ENCODE measurements at places on chromosomes 4 and X.
A peak's percentile ranks its signal among the peaks of the same experiment; 100 is the strongest.

DNA sequence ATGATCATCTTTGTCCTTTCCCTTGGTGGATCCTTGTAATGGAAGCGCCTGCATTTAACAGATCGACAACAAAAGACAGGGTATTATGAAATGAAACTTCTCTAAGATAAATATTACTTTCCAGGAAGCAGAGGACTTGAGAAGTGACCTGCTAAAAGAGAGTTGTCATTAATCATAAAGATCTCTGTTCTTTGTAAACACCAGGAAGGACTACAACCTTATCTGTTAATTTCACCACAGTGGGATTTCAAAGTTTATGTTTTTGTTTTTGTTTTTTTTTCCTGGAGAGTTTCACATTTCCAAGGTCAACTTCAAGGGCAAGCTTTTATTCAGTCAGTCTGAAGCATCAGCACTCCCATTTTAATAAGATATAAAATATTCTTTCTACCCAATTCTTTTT is 170.9 kb downstream of the RCHY1 start:
- no peak for DNase-seq

DNA sequence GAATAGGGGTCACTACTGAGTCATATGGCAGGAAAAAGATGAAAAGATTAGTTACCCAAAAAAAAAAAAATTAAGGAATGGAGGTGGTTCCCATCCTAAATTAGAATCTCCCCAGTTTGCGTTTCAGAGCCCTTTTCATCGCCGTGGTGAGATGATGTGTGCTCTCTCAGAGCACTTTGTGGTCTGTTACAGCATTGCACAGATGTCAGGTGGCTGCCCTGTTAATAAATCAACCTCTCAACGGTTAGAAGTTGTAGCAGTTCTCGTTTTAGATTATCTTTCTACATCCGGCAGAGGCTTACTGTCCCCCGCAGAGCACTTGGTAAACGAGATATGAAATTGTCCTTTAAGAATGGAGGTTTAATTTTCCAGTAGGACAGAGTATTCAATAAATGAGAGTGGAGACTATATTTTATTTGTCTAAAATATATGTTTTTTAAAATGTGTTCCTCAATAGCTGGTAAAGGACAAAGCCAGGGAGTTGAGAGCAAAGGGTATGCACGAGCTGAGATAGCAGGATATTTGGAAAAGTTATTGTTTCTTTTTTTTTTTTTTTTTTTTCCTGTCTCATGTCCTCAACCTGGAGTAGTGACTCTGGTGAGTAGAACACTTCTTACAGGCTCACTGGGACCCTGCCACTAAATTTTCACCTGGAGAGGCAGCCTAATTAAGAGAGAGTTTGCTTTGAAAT is 26.9 kb downstream of the AFF1 start:
- DNase-seq: peak; percentile 29

- DNase-seq: no peak
Measured at GRCh38 chrX:311156-312129, 7.2 kb downstream of the GTPBP6 start.

DNA sequence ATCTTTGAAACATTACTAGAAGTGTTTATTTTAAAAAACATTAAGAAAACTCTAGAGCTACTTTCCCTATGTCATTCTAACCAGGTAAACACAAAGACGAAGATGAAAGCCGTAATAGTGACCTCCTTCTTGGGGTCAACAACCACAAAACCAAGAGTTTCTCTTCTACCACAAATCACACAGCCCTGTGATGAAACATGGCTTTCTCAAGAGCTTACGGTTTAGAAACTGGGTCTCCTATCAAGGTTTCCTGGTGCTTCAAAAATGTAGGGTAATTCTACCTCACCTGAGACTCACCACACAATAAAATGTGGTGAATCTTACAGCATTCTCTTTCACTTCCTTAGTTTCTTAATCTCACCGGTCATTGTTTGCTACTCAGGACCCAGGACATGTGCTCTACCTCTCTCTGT is 50.9 kb downstream of the CORIN start:
- no peak for DNase-seq

DNA sequence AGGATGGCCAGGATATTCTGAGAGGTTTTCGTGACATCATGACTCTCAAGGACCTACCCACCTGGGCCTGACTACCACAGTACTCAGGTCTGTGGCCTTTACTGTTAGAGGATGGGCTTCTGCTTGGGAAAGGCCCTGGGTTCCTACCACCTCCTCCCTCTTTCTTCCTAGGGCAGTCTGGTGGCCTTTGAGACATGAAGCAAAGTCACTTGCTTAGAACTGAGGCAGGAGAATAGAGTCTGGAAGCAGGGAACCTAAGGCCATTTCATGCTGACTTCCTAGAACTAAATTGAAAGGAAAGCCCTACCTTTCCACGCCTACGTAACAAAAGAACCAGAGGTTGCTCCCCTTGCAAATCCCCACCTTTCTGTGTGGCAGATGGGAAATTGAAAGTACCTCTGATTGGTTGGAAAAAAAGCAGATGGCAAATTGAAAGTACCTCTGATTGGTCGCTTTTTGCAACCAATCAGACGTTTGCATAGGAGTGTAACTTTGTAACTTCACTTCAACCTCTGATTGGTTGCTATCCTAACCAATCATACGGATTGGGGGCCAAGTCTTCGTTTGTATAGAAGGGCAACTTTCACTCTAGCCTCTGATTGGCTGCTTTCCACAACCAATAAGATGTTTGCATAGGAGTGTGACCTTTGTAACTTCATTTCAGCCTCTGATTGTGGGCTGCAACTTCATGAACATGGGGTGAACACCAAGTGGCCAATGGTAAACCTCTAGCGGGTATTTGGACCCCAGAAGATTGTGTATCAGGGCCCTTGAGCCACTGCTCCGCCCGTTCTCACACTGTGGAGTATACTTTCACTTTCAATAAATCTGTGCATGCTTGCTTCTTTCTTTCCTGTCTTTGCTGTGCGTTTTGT is 9.9 kb upstream of the AKAP14 start:
- no peak for DNase-seq

- DNase-seq: no peak
Measured at GRCh38 chr4:32268863-32269262, 1548.7 kb downstream of the PCDH7 start.

DNA sequence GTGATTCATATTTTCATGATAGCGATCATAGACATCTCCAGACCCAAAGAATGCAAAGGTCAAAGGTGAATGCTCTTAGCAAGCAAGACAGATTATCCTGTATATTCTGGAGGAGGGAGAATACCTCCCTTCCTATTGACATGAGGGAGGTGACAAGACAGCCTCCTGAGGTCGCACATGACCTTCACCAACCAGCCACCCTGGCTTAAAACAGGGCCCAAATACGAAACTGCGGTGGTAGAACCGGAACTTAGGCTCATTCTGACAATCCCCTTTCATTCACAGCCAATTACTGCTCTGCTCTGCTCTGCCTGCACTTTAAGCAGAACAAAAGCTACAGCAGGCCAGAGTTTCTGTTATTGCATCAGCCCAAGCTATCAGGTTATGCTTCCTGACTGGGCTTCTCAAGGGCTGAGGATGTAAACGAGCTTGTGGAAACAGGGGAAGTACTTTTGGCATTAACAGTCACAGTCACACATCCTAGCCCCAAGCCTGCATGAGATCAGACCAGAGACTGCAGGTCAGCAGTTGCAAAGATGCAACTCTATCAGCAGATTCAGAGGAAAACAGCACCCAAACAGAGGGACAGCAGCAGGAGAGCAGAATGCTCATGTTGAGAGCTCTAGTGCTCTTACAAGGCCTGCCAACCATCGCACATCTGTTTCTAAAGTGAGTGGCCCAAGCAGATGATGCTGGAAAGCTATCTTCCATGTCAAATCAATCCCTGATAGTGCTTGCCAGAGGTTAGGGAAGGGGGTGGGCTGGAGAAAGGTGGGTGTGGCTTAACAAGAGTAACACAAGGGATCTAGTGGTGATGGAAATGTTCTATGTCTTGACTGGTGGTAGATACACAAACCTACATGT is 51.3 kb upstream of the MAP3K15 start:
- DNase-seq: peak; percentile 8

DNA sequence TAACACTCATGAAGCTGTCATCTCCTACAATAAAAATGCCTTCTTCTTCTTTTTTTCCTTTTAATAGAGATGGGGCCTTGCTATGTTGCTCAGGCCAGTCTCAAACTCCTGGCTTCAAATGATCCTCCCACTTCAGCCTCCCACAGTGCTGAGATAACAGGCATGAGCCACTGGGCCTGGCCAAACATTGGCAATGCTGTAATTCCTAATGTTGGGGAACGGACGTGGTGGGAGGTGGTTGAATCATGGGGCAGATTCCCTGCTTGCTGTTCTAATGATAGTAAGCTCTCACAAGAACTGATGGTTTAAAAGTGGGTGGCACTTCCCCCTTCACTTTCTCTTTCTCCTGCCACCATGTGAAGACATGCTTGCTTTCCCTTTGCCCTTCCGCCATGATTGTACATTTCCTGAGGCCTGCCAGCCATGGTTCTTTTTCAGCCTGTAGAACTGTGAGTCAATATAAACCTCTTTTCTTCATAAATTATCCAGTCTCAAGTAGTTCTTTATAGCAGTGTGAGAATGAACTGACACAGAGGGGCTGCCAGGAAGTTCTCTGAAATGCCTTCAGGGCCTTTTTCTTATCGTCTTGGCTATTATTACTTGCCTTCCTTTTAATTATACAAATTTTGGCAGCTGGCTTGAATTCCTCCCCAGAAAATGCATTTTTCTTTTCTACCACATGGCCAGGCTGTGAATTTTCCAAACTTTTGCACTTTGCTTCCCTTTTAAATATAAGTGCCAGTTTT is 93.0 kb downstream of the CENPC start:
- DNase-seq: no peak

- DNase-seq: no peak
Measured at GRCh38 chr4:2829321-2829932, 14.2 kb upstream of the ADD1 start.

DNA sequence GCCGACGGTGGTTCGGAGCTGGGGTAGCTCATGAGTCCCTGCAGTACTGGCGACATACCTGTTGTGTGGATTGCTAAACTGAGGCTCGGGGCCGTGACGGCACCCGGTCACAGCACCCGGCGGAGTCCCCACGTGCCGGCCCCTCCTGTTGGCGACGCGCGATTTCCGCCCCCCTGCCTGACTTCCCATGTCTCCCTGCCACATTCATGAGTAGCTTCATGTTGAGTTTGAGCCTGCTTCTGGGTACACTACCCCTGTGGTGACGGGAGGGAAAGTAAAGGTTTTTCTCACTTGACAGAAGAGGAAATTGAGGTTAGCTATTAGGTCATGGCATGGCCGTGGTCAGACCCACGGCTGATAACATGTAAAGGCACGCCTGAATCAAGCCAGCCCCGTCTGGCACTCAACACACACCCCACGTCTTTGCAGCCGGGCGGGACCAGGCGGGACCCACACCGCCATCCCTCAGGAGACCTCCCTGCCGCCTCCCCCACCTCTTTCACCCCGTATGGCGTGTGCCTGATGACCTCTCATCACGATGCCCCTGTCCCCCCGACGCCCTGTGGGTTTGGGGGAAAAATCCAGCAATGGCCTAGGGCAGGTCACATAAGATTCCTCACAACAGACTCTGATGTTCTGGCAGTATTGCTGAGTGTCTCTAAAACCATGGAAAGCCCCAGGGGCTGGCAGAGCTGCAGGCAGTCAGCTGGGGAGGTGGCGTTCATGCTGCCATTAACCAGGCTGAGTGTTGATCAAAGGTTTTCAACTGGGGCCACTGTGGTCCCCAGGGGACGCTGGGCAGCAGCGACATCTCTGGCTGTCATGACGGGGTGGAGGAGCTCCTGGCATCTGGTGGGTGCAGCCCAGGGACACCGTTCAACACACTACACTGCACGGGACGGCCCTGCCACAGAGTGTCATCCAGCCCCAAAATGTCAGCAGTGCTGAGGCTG is 29.2 kb downstream of the P2RY8 start:
- no peak for DNase-seq

DNA sequence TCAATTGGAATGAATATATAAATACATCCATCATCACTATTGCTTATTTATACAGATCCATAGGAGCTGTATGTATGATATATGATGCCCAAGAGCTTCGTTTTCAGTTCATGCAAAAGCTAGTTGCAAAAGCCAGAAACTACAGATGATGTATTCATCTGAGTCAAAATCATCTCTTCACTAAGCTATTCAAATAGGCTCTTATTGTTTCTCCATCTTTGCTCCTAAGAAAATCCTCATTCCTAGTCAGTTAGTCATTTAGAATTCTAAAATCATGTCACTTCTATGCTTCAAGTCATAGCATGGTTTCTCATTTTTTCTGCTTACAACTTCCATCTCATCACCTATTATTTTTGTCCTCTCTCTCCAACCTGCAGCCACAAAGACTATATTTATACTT is 300.1 kb upstream of the TRAM1L1 start:
- no peak for DNase-seq

DNA sequence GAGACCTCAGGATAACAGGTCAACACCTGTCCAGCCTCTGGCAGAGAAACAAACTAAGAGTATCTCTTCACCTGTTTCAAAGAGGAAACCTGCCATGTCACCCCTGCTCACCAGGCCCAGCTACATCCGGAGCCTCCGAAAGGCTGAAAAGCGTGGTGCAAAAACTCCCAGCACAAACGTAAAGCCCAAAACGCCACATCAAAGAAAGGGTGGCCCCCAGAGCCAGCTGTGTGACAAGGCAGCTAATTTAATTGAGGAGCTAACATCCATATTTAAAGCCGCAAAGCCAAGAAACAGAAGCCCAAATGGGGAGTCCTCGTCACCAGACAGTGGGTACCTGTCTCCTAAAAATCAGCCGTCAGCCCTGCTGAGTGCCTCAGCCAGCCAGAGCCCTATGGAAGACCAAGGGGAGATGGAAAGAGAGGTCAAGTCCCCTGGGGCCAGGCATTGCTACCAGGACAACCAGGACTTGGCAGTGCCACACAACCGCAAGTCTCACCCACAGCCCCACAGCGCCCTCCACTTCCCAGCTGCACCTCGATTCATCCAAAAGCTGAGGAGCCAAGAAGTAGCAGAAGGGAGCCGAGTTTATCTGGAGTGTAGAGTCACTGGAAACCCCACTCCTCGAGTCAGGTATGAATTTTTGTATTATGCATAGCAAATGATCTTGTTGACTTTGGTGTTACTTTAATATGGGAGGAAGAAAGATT is 15.1 kb downstream of the PALLD start:
- DNase-seq: no peak

DNA sequence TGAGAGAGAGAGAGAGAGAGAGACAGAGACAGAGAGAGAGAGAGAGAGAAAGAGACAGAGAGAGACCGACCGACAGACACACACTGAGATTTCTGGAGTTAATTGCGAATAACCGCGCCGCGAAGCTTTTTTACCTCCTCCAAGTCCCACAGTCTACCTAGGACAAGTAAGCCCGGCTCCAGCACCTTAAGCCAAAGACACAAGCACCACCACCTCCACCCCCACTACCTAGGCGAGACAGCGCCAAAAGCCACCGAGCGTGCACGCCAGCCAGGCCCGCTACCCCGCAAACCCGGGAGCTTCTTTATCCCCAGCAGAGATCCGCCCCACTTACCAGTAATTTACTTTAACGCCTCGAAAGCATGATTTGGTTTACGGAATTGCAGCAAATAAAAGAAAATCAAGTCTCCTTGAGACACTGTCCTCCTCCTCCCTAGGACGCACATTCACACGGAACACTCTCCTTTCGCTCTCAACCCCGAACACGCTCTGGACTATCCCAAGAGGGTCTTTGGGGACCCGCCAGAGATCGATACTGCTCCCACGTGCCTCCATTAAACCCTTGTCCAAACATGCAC is 649.6 kb upstream of the DIPK2B start:
- DNase-seq: no peak

GRCh38 chr4:47383829-47384427 is 79.6 kb downstream of the COMMD8 start:
- peak; percentile 42 for DNase-seq

GRCh38 chr4:88953400-88953799 is 103.6 kb downstream of the FAM13A start:
- no peak for DNase-seq

Measured in SK-N-DZ (cell line).